ENCODE measurements at places on chromosomes 13 and 19.

GRCh38 chr13:52878831-52879230, 30.4 kb upstream of the PCDH8 start:
- no peak for DNase-seq

GRCh38 chr13:29569253-29570050, 26.0 kb downstream of the SLC7A1 start:
- no peak for DNase-seq

DNA sequence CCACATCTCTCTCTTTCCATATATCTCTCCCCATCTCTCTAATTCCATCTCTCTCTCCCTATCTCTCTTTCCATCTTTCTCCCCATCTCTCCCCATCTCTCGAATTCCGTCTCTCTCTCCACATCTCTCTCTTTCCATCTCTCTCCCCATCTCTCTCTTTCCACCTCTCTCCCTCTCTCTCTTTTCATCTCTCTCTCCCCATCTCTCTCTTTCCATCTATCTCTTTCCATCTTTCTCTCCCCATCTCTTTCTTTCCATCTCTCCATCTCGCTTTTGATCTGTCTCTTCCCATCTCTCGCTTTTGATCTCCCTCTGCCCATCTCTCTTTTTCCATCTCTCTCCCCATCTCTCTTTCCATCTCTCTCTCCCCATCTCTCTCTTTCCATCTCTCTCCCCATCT, 25.6 kb downstream of the ADGRE3 start:
- no peak for DNase-seq

DNA sequence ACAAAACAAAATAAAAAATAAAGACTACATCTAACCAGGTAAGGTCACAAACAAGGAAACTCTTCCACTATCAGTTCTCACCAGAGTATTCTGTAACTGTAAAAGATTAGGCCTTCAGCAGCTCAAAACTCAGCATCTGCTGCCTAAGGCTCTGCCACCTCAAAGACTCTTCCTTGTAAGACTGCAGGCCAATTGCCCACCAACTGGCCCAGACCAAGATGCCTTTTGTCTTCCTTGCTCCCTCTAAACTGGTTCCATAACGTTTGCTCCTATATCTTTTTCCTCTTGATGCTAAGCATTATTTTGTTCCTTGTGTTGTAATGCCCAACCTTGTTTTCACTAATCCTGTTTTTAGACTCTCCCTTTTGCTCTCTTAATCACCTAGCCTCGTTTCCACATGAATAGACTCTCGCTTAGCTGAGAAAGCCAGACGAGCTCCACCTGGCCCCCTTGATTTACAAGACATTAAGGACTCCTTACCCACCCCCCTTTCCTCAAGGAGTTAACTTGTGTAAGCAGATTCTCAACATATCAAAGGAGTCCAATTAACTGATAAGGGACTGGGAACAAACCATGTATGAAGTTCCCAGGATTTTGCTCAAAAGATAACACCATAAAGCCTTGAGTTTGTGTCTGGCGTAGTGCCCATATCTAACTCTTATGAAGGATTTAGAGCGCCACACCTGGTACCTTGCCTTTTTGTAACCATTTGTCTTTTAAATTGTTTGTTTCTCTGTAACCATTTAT, 1.5 kb downstream of the ZNF814 start:
- DNase-seq: no peak

- DNase-seq: peak; percentile 67
Observed at GRCh38 chr13:48595431-48596429, 58.0 kb upstream of the CYSLTR2 start.

GRCh38 chr19:6663236-6664201, 6.4 kb downstream of the TNFSF14 start:
- DNase-seq: peak; percentile 55

- no peak for DNase-seq
Observed at GRCh38 chr19:19480688-19481087, 34.7 kb downstream of the TSSK6 start.

DNA sequence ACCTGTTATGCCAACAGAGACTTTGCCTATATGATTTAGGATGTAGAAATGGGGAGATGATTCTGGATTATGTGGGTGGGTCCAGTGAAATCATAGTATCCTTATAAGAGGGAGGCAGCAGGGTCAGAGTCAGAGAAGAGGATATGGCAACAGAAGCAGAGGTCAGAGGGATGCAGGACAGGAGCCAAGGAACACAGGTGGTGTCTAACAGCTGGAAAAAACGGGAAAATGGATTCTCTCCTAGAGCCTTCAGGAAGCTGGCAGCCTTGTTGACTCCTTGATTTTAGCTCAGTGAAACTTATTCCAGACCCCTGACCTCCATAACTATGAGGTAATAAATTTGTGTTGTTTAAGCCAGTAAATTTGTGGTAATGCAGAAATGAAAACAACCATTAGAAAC, 28.8 kb upstream of the OXGR1 start:
- DNase-seq: no peak

DNA sequence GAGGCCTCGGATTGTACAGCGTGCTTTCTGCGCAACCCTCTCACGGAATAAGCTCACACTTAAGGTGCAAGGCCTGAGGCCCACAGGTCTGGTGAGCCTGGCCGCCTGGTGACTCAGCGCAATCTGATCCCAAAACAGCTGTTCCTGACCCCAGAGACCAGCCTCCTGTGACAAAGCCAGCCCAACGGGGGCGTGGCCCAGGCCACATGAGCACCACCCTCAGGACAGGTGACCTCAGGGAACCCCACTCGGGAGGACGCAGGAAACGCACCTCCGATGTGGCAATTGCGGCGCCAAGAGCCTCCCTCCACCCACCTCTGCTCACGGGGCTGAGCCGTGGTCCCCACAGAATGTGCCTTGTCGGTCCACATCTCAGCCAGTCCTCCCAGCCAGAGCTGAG, 26.4 kb downstream of the GRTP1 start:
- no peak for DNase-seq

DNA sequence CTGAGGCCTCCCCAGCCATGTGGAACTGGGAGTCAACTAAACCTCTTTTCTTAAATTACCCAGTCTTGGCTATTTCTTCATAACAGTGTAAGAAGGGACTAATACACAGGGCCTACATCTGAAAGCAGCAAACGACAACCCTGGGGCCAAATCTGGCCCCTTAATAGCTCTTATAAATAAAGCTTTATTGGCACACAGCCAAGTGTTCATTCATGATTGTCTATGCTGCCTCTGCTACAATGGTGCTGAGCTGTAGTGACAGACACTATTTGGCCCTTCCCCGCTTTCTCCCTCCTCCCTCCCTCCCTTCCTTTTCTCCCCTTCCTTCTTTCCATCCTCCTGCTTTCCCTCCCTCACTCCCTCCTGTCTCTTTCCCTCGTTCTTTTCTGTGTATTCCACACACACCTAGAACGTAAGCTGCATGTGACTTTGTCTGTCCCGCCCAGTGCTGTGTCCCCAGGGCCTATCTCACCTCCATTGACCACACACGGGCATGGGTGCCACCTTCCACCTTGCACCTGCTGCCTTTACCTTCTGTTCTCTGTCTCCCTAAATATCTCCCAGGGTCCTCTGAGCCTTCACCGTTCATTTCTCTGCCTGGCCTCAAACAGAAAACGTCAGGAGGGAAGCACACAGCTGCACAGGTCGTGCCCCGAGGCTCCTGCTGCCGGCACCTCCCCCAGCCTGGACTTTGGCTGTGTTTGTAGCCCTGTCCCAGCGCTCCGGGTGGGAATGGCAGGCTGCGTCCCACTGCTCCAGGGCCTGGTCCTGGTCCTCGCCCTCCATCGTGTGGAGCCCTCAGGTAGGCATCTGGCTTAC, at the start of gene PROZ:
TSS of gene PROZ (plus strand) at position 720 of the 819 bp plus-strand sequence. CDS start at position 733, 13 bp downstream.
- no peak for DNase-seq

DNA sequence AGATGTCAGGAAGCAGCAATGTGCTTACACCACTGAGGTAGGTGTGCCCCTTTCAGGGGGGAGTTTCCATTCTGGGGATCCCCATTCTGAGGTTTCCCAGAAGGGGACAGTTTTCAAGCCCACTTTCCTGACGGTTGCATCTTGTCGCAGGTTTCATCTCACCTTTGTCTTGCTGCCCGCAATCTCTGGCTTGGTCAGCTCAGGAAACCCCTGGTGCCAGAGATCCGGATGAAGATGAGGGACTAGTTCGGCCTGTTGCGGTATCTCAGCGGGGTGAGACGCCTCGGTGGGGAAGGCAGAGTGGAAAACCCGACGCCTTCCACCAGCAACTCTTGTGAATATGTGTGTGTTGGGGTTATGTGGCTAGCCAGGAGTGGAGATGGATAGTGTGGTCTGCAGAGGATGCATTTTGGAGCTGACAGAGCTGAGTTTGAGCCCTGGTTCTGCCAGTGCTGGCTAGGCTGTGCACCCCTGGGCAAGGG, 13.1 kb downstream of the TNFSF9 start:
- no peak for DNase-seq
